ENCODE measurements at places on chromosomes 6 and 20.

DNA sequence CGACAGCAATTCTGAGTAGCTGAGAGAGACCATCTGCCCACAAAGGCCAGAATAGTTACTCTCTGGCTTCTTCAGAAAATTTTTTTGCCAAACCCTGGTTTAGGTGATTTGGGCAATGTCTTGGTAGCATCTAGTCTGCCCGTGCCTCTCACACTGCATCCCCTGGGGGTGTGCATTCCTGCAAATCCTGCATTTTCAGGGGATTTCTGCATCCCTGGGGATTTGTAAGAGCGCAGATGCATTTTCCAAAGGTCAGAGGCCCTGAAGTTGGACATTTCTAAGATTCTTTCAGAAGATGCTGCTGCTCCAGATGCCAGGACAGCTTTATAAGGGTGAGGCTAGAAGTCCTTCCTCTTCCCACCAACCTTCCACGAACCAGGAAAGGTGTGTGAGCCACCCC, 4.0 kb downstream of the CST9 start:
- DNase-seq: no peak

DNA sequence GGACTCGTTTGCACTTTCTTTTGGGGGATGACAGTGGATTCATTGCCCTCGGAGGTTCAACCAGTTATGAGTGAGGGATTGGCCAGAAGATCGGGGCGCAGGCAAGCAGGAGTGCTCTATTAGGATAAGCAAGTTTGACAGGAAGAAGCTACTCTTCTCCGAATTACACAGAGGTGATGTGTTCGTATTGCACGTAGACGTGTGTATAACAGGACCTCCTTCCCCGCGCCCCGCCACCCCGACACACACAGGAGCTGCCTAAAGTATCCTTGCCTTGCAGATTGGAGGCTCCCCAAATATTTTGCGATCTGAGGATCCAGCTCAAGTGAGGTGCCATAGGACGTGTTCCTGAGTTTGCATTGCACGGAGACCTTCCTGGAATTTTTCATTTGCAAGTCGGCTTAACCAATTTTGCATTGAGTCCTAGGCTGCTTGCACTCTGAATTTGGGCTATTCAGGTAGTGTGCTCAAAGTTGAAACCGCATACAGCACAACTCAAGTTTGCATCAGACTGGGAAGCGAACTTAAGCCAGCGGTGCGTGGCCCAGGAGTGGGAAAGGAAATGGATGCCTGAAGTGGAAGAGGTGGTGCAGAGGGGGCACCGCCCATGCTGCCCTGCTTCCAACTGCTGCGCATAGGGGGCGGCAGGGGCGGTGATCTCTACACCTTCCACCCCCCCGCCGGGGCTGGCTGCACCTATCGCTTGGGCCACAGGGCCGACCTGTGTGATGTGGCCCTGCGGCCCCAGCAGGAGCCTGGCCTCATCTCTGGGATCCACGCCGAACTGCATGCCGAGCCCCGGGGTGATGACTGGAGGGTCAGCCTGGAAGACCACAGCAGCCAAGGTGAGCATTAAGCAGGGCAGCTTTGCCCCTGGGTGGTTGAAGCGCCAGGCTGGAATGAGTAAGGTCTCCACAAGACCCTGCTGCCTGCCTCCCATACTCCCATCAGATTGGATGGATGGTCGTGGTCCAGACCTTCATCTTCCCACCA, 770 bp downstream of the TCF19 start:
- peak; percentile 44 for DNase-seq

- DNase-seq: no peak
Measured at GRCh38 chr6:44110005-44110676, 17.1 kb downstream of the MRPL14 start.

DNA sequence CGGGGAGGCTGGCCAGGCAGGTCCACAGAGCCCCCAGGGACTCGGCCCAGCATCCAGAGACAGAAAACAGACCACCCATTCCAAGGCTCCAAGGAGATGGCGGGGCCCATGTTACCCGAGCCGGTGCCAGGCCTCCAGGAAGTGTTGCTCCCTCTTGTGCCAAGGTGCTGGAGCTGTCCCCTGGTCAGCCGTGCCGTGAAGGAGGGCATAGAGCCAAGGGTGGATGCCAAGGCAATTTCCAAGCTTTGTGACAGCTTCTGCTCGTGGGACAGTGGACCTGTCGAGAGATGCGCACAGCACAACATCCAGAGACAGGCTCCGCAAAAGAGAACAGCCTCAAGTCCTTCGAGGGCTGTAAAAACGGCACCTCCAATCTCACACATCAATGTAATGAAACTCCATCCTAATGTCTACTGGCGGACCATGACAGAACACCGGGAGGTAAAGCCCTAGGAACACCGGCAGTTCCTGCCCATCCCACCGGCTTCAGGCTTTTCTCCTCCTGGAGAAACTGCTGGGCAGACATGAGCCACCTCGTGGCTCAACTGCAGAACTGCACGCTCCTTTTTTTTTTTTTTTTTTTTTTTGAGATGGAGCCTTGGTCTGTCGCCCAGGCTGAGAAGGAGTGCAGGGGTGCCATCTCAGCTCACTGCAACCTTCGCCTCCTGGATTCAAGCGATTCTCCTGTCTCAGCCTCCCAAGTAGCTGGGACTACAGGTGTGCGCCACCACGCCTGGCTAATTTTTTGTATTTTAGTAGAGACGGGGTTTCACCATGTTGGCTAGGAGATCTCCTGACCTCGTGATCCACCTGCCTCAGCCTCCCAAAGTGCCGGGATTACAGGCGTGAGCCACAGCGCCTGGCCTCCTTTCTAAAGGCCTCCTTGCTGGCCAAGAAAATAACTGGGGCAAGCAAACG, 30.9 kb upstream of the AVP start:
- DNase-seq: peak; percentile 87

DNA sequence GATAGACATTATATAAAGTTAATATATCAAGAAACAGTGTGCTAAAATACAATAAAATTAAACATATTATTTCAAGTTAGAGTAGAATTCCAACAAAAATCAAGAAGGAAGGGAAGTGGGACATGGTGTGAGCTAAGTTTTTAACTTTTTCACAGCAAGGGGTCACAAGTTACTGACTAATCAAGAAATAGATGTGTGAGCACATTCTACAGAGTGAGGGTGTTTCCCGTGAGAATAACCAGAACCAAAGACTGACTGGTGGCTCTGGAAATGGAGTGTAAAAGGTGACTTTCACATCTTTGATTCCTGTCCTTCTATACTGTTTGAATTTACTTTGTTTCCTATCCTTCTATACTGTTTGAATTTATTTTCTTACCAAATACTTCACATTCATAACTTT, 206.6 kb downstream of the TASP1 start:
- no peak for DNase-seq

DNA sequence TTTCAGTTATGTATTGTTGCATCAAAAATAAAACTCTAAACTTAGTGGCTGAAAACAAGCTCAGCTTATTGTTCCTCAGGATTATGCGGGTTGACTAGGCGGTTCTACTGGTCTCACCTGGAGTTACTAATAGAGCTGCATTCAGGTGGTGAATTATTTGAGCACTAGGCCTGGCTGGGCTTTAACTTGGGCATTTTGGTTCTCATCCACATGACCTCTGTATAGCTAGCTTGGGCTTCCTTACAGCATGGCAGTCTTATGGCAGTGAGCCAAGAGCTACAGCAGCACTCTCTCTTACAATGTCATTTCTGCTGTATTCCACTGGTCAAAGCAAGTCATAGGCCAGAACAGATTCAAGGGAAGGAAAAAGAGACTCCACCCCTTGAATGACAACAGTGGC, 1.6 kb downstream of the PGBD1 start:
- no peak for DNase-seq

DNA sequence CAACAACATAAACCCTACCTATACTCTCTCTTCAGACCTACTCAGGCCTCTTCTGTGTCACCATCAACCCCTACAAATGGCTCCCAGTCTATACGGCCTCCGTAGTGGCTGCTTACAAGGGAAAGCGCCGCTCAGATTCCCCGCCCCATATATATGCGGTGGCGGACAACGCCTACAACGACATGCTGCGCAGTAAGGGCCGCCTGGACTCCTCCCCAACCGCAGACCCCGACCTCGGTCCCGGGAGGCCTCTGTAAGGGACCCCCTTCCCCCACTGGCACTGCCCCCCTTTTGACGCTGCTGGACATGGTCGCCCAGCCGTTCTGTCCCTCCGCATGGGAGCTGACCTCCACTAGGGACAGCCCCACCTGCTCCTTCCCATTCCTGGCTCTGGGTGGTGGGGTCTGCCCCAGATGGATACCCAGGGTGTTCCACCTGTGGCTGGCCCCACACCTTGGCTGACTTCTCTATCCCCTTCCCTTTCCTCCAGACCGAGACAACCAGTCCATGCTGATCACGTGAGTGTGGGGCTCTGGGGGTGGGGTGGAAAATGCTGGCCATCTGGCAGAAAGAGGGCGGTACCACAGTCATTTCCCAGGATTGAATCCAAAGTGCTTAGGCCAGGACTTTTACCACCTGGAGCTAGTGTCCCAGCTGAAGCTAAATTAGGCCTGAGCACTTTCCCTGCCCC, 25.0 kb downstream of the MYH7B start:
- no peak for DNase-seq

GRCh38 chr6:37137201-37138090, 32.5 kb upstream of the PIM1 start:
- DNase-seq: peak; percentile 81

GRCh38 chr6:144952456-144953240, 667.5 kb downstream of the UTRN start:
- DNase-seq: no peak

- DNase-seq: no peak
Measured at GRCh38 chr20:50464725-50465650, 45.2 kb upstream of the PTPN1 start.

DNA sequence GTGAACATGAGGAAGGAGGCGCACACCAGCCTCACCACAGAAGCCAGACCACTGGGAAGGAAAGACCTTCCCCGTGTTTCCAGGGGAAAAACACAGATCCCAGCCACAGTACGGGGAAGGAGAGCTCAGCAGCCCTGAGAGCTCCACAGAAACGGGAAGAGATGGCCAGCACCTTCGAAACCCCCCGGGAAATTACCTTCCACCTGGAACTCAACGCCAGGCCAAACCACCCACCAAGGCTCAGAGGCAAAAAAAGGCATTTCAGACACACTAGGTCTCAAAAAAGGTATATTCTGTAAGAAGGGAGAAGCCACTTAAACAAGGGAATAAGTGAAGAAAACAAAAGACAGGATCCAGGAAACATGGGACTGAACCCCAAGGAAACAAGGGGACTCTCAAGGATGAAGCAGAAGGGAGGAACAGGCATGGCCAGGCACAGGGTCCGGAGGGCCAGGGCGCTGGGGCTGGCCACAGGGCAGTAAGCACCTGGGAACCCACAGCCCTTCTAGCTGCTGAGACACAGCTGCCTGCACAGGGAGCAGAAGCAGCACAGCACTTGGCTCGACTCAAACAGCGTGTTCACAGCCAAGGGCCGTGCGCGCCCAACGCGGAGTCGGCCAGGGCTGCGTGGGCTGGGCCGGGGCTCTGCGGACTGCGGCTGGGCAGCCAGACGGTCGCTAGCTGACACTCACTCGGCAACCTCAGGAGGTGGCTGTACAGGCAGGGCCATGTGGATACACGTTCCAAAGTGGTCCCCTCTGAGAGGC, 44.6 kb downstream of the TAF4 start:
- no peak for DNase-seq

GRCh38 chr20:53683506-53683905, 89.9 kb upstream of the ZNF217 start:
- DNase-seq: no peak

GRCh38 chr20:9440892-9441291, 73.5 kb upstream of the LAMP5 start:
- DNase-seq: no peak

DNA sequence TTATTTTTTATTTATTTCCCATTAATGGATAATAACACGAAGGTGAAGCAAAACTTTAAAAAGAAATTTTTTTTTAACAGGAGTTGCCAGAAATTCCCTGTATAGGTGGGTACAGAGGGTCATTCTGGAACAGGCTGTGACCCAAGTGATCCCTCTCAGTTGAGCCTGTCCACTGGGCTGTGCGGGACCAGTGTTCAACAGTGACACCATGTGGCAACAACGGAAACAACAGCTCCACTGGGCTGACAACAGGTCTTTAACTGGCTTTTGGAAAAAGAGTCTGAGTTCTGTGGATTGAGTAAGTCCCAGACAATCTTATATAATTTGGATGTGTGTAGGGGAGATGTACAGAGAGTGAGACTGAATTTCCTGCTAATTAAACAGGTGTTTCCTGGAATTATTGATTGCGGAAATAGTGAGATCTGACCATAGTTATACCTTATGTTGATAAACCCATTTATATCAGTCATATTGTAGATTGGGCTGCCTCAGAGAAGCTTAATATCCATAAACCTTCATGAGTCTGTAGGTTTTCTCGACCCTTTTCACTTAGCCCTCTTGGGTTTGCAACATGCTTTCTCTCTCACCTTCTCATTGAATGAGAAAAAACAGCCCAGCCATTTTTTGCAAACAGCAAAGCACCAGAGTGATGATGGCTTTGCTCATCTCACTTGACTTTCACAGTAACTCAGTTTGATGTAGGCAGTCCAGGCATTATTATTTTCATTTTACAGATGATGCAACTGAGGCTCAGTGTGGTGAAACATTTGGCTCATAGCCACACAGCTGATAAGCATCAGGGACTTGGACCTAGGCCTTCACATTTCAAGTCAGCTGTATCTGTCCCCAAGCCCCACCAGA, 17.5 kb downstream of the KIAA1755 start:
- DNase-seq: no peak

GRCh38 chr6:47267301-47267700, 42.4 kb downstream of the TNFRSF21 start:
- no peak for DNase-seq

DNA sequence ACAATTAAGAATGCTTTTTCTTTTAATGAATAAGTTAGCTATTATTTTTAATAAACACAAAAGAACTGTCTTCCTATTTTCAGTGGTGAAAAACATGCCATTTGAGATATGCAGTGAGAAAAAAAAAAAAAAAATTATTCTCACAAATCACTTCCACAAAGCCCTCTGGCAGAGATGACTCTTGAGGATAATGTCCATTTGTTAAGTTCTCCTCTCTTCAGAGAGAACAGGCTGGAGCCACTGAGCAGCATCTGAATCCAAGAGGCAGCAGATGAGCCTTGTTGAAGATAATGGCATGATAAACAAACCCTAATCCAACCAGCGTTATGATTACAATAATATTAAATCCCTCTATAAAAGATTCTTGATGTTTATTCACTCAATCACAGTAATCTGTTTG, 105.0 kb downstream of the PTPRK start:
- no peak for DNase-seq

- no peak for DNase-seq
Measured at GRCh38 chr6:150844371-150844770, 21.1 kb upstream of the MTHFD1L start.

GRCh38 chr6:9240861-9241260, 805.5 kb upstream of the SLC35B3 start:
- DNase-seq: no peak

All from H54 (cell line).